ENCODE measurements at places on chromosomes 6 and 20.

GRCh38 chr20:25720285-25720684 lies 23.6 kb upstream of the ZNF337 start:
- DNase-seq = no peak

DNA sequence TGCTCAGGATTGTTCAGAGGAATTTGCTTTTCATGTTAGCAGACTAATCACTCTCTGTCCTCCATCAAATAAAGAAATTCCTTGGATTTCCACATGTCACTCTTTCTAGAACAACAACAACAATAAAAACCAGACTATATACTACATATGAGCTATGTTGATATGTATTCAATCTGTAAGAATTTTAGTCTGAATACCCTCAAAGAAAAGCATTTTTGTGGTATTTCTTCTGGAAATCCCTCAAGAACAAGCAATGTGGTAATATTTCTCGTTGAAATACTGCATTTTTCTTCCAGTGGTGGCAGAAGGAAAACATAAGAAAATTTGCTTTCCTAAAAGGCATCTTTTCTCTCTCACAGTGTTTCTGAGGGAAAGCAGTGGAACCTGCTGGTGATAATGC lies 312.6 kb upstream of the RSPO3 start:
- DNase-seq = no peak

- no peak for DNase-seq
Observed at GRCh38 chr20:23492292-23492691, 1.4 kb downstream of the CST8 start.

DNA sequence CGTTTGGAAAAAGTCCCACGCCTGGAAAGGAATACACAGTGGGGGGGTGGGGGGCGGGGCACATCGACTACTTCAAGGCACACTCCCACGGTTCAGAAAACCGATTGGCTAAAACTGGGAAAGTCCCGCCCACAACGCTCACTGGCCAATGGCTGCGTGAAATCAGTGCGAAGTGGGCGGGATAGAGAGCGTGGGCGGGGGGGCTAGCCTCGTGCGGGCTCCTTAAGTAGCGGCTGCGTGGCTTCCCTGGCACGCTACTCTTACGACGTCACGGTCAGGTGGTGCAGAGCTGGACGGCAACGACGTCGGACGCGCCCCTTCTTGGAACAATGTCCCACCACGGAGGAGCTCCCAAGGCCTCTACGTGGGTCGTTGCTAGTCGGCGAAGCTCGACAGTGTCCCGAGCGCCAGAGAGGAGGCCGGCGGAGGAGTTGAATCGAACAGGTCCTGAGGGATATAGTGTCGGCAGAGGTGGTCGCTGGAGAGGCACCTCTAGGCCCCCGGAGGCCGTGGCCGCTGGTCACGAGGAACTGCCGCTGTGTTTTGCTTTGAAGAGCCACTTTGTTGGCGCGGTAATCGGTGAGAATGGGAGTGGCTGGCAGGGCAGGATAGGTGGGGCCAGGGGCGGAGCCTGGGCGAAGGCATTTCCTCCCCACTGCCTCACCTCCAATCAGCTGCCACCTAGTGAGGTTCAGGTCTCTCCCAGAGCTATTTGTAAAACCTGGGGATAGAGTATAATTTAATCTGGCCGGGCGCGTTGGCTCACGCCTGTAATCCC lies at the start of gene DDX43:
TSS of gene DDX43 (plus strand) at position 252 of the 778 bp plus-strand sequence. CDS start at position 330, 78 bp downstream.
- DNase-seq = no peak
